ENCODE measurements at places on chromosomes 4 and X.

DNA sequence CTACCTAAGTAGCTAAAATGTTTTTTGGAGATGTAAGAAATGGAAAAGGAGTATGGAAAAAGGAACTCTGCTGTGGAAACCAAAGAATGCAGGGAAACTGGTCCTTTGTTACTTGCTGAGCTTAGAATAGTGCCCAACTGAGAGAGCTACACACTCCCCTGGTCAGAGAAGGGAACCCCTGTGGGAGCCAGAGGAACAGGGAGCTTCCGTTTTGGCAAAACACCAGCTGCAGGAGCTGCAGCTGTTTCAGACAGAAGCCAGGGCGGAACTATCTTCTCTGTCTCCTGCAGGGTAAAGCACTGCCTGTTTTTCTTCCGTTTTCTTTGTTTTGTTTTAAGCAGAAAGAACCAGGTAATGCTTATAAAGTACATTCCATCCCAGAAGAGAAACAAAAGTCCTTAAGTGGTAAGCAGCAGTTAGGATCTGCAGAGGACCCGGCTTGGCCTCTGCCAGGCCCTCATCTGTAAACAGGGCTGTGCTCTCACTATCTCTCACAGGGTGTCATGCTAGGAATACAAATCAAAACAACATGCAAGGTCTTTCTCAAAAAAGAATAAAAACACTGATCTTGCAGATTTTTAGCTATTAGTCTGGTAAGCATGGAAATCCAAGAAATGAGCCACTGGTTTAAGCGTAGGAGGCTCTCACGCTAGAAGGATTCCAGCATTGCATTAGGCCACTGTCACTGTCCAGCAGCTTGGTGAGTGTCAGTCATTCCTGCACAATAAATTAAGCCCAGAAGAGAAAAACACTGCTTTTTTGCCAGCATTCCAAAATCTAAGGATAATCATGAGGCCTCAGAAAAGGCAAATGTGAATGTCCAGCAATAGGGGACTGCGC is 76.1 kb downstream of the CHST7 start:
- DNase-seq: no peak

DNA sequence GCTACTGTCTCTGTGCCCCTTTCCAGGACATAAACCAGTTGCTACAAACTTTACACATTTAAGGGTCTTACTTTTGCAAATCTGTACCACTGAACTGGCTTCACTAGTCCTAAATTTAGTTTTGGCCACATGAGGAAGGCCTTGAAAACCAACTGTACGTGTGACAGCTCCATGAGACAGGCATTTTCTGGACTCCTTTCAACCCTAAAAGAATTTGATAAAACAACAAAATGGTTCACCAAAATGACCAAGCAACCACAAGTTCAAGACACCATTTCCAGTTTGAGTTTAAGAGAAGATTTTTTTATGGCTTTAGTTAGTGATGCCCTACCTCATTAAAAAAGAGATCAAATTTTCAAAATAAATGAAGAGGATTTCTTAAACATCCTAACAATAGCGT is 246.4 kb downstream of the ZNF674 start:
- peak; percentile 29 for DNase-seq

DNA sequence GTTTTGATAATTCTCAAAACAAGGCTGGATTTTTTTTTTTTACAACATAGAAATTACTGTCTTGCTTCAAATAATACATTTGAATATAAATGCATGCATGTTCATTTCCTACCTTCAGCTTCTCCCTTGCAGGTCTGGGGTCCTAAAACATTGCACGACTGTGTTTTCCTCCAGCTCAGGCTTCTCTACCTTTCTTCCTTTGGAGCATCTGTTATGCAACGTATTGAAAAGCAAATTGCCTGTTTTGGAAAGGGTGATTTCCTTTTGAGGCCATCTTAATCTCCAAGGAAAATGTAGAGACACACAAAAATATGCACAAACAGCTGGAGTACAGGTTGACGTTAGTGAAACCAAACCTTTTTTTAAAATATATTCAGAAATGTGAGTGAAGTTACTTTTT is 115.6 kb upstream of the TLL1 start:
- DNase-seq: no peak

DNA sequence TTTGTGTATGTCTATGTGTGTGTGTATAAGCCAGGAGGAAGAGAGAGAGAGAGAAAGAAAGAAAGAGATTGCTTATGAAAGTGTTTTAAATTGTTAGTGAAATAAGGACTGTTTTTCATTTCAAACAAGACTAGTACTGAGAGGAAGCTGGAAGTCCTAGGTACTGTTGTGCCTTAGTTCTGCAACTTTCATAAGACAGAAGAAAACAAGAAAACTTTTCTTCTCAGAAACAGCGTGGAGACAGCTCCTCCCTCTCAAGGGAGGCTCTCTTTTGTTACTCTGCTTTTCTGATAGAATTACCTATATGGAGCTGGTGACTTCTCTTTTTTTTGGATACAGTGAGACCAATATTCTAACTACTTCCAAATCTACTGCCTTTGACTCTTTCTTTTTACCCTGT is 62.5 kb downstream of the BANK1 start:
- DNase-seq: no peak

DNA sequence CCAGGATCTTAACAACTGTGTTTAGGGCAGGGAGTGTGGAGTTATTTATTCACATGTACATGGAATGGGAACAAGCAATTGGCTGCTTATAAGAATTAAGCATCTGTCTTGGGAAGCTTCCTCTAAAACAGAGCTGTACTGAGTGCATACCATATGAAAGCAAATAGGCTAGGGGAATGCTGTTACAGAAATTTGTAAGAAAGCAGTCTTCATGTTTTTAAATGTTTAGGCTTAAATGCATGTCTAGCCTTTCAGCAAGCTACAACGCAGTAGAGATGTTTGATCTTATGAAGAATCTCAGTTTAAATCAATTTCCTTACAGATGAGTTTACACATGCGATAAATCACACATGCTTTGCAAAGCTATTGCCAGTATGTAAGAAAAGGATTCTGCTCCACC is 123.1 kb upstream of the MID1 start:
- no peak for DNase-seq

GRCh38 chrX:101708163-101708562 is 48.5 kb upstream of the ARMCX2 start:
- no peak for DNase-seq

- no peak for DNase-seq
These were observed 392.3 kb downstream of the ARHGAP24 start for GRCh38 chr4:85867271-85867670.

DNA sequence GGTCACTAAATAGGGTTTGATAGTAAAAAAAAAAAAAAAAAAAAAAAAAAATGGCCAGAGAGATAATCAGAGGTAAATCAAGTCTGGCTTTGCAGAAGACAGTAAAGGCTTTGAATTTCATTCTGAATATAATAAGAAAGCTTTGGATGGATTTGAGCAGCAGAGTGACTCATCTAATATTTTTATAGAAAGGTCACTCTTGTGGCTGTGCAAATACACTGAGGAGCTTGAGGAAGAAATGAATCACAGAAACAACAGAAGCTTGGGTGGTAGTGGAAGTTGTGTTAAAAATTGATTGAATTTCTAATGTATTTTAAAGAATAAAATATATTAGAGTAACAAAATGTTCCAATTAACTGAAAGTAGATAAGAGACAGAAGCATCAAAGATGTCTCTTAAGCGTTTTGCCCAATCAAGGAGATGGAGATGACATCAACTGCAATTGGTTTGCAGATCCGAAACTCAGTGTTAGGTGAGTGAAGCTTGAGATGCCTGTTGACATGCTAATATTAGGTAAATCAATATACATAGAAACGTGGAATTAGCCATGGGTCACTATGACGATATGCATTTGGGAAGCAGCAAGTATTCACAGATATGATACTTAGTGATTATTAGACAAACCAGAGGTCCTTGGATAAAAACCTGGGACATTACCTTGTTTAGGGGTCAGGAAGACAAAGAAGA is 280.5 kb downstream of the GPM6A start:
- DNase-seq: peak; percentile 12

DNA sequence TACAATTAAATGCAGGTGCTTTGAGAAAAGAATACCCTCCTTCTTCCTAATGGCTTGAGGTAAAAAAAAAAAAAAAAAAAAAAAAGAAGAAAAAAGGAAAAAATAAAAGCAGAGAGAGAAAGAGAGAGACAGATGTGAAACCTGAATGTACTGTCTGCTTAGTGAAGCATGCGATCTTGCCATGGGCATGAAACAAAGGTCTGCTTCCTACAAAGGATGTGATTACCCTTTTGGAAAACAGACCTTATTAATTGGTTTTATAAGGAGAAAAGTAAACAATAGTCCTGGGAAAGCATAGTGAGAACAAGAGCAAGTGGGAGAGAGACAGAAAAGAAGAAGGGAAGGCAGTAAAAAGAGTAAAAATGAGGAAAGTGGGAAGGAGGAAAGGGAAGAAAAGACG is 526.1 kb upstream of the PABPC4L start:
- DNase-seq: no peak

GRCh38 chrX:129522184-129523078 is 859 bp downstream of the SMARCA1 start:
- no peak for DNase-seq

DNA sequence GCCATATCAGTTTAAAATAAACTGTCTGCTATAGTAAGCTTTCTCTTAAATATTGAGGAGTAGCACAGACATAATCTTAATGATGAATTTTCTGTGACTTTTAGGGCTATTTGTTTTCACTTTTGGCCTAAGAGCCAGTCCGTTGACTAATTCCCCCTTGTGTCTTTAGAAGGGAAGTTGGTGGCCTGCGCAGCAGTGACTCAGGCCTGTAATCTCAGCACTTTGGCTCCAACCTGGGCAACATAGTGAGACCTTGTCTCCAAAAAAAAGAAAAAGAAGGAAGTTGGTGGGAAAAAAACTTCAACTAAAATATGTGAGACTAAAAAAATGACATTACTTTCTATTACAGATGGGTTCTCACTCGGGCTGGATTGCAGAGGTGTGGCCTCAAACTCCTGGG is 3.4 kb downstream of the NCAPG start:
- no peak for DNase-seq

GRCh38 chr4:44146516-44146915 is 302.1 kb downstream of the KCTD8 start:
- no peak for DNase-seq

Data from GM04503 (cell line).